ENCODE measurements at places on chromosomes 5 and 9.
A peak's percentile ranks its signal among the peaks of the same experiment; 100 is the strongest.

DNA sequence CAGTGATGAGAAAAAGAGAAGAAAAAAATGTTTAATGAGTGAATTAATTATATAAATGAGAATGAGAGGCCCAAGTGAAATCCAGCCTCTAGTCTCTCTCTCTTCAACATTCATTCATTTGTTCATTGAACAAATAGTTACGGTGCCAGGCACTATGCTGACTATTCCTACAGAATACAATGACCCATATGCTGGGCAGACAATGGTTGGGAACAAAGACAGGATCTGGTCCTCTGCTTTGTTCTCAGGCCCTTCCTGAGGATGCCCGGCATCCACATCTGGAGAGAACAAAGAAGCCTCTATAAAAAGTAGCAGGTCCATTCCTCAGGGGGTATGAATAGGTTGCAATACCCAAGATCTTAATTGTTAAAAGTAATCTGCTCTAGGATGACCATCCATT lies 6.9 kb downstream of the ADAM19 start:
- DNase-seq = no peak

DNA sequence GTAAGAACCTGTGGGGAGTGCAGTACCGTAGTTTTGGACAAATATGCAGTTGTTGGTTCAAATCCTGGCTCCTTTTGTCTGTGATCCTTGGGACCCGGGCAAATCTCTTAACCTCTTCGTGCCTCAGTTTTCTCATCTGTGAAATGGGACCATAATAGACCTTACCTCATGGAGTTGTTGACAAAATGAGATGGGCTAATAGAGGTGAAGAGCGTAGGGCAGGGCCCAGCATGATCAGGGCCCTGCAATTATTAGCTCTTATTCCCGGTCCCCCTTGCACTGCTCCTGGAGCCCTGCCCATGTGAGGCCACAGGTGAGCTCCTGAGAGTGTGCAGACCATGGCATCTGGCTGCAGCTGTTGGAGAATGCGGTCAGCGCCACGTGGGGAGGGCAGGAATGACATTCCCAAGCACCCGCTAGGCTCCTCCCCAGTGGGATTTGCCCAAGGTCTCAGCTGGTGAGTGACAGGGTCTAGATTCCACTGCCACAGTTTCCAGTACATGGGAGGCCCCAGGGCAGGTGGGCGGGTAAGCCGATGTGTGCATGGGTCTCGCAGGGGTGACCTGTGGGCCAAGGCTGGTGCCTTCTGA lies 41.0 kb downstream of the NEK6 start:
- no peak for DNase-seq

DNA sequence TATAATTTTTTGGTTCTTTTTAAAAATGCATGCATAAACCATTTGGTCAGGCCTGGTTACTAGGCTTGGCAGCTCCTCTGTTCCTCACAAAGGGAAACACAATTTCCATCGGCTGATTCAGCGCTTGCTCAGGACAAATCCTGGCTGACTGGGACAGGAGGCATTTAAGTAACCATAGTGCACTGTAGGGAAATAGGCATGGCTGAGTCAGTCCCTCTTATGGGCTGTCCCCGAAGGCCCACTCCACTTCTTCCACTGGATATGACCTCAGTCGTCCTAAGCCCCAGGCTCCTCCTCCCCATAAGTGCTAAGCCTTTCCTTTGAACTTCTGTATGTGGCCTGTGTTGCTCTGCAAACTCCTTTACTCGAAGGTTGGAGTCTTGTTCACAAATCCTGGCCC lies 71.2 kb upstream of the GLIS3 start:
- DNase-seq = peak; percentile 77

GRCh38 chr5:78594610-78595457 lies 53.7 kb downstream of the LHFPL2 start:
- DNase-seq = peak; percentile 94

GRCh38 chr9:35915681-35916294 lies 6.5 kb downstream of the SPAAR start:
- no peak for DNase-seq

DNA sequence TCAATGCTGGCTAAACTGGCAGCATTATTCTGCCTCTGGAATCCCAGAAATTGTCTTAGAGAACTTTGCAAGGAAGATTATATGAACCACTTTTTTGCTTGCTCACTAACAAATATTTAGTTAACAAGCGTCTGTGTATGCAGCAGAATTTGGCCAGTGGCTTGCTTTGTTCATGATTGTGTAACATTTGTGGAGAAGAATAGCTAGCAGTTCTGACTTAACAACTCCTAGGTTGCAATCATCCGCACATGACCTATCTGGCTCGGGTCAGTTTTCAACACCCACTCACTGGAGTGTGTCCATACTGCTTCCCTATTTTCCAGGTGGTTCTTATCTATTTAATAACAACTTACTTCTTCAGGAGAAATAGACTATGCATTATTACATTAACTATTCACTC lies 98.5 kb downstream of the SNX18 start:
- peak; percentile 57 for DNase-seq

DNA sequence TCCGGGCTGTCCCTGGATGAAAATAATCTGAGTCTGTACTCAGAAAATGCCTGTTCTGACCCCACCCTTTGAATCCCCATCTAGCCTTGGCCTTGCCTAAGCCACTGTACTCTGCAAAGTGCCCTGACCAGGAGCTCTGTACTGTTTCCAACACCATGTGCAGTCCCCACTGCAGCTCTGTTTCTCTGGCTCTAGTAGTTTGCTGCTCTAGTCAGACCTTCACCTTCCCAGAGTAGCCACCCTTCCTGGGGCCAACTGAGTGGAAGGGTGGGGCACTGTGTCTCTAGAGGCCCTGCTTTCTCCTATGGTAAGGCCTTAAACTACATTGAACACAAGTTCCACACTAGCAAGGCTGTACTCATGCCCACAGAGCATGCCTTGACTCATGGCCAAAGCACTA lies 31.9 kb downstream of the P4HA2 start:
- no peak for DNase-seq

GRCh38 chr9:5563886-5564285 lies 53.6 kb downstream of the PDCD1LG2 start:
- DNase-seq = no peak

DNA sequence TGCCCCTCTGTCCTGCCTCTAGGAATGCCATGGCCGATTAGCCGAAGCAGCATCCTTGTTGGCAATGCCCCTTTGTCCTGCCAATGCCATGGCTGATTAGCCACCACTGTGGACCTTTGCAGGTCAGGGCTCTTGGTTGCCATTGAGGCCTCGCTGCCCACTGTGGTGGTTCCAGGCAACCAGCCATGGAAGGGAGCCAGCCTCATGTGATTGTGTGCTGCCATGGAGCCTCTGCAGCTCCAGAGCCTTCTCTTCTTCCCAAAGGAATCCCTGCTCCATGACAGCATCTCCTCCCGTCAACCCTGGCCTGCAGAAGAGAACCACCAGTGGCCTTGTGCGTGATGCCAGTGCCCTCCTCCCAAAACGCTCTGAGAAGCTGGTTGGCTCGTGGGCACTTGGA lies 187.0 kb downstream of the CACNA1B start:
- no peak for DNase-seq

- no peak for DNase-seq
These were observed 238.0 kb upstream of the PTGER4 start for GRCh38 chr5:40441733-40442132.
